ENCODE measurements at places on chromosomes 6 and 20.

DNA sequence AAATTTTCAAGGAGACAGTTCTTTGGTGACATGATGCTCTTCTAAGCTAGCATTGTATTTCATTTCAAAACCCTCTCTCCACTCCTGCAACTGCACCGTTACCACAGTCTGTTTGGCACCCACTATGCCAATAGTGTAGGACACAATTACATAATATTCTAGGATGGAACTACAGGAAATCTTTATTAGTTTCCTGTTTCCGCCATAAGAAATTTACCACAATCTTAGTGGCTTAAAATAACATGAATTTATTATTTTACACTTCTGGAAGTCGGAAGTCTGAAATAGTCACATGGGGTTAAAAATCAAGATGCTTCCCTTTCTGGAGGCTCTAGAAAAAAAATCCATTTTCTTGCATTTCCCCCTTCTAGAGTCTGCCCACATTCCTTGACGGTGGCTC, 733.1 kb downstream of the HDGFL1 start:
- no peak for DNase-seq

DNA sequence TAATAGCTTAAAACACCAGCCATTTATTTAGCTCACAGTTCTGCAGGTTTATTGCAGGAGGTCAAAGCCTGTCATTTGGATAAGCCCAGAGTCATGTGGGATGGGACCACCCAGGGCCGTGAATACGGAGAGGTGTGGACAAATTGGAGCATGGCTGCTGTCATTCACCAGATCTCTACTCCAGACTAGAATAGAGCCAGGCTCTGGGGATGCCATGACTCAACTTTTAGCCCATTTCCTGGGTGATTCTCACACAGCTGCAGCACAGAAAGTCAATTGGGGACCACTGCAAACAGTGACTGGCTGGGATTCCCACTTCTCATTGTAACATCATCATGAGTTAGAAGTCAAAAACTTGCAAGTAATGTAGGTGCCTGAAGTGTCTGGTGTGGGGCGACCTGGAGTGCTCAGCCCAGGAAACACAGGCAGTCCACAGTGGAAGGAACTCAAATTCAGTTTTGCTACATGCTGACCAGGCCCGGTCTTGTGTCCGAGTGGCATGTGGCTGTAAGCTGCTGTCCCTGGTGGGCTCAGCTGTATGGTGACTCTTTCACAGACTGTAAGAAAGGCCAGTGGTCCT, 174.3 kb downstream of the SCP2D1 start:
- no peak for DNase-seq

GRCh38 chr20:9126527-9126926, 57.6 kb downstream of the PLCB4 start:
- no peak for DNase-seq

DNA sequence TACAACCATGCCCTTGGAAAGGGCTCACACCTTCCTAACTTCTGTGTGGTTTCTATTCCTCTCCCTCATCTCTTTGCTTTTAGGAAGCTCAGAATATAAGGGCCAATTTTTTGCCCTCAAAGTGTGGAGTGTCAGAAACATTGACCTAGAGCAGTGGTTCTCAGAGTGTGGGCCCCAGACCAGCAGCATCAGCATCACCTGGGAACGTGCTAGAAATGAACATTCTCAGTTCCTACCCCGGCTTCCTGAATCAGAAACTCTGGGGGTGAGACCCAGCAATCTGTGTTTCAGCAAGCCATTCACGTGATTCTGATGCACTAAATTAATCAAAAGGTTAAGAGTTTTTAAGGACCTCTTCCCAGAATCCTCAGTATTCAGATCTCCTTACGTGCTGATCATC, 47.9 kb upstream of the IL17A start:
- DNase-seq, result no peak

DNA sequence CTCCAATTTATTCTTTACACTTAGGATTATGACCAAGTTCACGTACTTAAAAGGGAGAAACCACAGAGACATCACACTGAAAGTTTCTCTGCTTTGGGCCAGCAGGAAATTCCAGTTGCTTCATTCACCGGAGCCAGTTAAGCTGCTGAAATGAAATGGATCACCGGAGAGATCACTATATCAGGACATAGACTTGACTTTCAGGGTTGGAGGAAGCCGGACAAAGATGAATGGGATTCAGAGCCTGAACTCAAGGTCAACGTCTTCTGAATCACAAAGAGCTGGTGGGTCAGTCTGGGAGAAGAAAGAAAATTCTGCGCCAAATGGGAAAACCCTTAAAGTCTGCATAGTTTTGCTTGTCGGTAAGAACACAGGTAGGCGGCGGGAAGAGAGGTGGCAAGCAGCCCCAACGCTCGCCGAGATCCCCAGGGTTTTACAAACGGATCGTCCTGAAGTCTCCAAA, 81.9 kb upstream of the CCDC28A start:
- no peak for DNase-seq

DNA sequence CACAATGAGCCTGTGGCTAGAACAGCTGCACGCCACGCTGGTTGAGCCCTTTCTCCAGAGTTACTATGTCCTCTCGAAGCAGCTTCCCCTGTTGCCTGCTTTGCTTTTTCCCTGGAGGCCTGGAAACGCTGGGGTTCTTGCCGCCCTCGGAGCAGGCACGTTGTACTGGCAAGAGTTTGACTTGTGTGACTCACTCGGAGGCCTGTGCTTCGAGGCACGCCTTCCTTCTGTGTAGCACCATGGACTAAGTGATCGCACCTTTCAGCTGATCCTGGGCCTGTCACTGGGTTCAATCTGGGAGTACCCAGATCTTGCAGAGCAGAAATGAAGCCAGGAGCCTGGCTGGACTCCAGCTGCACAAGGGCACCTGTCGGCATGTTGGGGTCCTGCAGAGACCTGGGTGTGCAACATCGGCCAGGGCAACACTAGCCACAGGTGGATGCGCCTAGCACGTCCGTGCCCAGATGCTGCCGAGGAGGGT, 5.2 kb downstream of the INSM1 start:
- DNase-seq, result no peak

- no peak for DNase-seq
Measured at GRCh38 chr20:57851025-57851682, 141.3 kb upstream of the PMEPA1 start.

DNA sequence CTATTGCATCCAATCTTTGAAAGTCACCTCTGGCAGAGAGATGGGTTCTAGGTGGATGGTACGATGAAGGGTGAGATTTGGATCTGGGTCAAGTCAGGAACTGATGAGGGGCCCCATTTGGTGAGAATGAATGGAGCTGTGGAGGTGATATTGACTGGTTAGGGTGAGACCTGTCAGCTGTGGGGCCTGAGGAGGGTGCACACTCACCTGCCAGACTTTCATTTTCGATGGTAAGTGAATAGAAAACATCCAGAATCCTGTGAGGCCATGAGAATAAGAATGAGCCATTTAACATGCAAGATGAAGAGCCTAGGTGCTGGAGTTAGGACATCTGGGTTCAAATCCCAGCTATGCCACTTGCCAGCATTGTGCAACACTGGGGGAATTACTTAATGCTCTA, 6.8 kb downstream of the SUN5 start:
- no peak for DNase-seq

DNA sequence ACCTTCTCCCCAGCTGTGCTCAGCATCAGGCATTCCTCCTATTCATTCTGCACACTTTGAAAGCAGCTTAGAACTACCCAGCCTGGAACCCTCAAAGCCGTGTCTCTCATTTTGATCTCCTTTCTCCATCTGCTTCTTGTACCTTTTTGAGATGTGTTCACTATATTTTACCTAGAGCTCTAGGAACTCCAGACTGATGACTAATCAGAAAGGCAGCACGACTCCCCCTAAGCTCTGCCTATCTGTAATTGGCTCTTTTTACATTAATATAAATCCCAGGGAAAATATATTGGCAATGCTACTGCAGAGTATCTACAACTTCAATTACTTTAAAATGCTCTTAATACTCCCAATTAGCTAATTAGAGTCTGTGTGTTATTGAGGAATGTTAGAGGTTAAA, 671.5 kb downstream of the CBLN4 start:
- DNase-seq, result no peak
